ENCODE measurements at places on chromosomes 7 and 10.

GRCh38 chr10:1657479-1657878 lies 79.8 kb downstream of the ADARB2 start:
- no peak for DNase-seq

DNA sequence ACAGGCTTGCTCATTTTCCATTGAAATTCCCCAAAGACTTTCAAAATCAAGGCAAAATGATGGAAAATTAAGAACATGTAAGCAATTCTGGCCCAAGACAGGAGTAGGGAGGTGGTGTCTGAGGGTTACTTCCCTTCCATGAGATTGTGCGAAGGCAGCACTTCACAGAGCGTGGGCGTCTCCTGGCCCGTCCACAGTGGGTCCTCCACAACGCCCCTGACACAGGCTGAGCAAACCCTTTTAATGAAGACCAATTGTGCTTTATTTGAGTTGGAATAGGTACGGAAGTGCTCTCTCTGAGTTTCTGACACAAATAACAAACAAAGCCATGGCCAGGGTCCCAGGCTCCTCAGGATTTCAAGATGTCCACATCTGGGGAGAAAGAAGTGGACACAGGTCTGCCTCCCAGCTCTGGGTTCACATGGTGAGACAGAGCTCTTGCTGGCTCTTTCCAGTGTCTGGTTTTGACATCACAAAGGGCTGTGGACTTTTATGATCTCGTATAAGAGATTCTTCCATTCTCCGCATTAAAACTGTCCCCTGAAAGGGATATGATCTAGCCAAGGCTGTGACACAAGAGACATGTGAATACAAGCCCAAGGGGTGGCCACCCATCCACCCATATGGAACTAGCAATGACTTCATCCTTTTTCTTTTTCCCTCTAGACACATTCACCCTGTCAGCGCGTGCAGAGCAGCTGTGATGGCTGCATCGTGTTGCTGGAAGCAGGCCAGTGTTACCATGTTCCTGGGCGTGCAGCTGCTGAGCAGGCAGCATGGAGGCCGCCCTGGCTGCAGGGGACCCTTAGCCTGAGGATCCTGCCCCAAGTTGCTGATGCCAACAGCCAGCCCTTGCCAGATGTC lies 145.6 kb downstream of the ADAM12 start:
- DNase-seq = peak; percentile 48

- no peak for DNase-seq
Observed at GRCh38 chr7:116328161-116328560, 117.8 kb downstream of the TES start.

- DNase-seq = no peak
Observed at GRCh38 chr7:20275637-20276036, 55.1 kb upstream of the ITGB8 start.

DNA sequence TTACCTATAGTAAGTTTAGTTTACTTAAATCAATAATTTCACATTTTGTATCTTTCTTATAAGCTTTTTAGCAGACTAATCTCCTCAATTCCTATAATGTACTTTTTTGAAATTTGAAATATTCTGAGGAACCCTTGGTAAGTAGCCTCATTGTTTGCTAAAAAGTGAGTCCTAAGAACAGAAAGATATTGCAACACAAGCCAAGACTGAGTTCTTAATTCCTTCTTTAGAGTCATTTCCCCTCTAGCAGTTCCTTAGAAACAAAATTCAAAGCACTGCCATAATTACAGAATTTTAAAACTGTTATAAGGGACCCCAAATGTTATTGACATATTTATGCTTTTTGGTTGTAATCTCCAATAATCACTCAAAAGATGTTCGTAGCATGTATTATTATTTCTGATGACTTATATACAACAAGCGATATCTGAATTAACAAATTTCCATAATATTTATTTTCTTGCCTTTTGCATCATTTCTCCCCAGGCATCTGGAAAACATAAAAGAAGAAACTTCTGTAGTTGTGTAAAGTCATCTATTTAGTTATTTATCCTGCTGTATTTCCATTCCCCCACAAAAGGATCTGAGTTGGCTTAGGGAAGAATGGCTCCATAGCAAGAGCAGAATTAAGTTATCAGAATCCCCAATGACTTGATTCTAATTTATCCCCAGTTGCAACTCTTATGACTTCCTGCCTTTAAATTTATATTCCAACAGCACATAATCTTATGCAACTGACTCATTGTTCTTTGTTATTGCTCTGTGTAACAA lies 67.8 kb downstream of the TMEM26 start:
- no peak for DNase-seq

GRCh38 chr7:7577888-7578287 lies 11.2 kb downstream of the MIOS start:
- no peak for DNase-seq

DNA sequence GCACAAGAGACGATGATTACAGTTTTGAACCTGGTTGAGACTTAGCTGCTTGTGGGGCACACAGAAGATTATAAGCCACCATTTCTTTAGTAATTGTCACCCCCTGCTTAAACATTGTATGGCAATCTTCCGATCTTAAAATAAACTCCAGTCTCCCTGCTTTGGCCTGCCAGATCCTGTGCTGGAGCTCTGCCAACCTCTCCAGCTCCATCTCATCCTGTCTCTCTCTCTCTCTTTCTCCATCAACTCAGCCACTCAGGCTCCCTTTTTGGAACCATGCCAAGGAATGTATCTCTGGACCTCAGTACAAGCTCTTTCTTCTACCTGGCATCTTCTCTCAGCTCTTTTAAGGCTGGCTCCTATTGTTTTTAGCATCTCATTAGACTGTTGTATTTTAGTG lies 1053.2 kb downstream of the REEP3 start:
- DNase-seq = no peak

DNA sequence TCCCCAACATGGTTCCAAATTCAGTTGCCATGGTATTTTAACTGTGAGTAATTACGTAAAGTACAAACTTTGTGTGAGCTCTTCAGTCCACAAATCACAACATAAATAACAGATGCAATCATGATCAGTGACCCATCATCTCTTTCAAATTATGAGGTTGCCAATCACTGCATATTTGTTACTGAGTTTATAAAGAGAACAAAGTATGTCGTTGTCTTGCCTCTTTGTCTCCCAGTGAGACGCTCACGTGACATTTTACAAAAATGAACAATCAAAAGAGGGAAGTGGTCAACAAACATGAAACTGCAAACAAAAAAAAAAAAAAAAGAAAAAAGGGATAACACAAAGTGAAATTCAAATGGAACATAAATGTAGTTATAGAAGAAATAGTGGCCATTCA lies 122.7 kb upstream of the PDSS1 start:
- DNase-seq = no peak

DNA sequence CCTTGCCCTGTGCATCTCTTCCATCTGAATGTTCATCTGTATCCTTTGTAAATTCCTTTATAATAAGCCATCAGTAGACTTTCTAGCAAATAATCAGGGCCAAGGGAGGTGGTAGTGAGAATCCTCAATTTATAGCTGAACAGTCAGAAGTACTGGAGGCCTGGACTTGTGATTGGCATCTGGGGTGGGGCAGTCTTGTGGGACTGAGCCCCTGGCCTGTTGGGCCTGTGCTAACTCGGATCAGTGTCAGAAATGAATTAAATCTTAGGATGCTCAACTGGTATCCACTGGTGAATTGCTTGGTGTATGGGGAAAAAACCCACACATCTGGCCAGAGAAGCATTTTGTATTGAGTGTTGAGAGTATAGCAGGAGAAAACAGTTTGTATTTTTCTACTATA lies 481.8 kb downstream of the GLRX3 start:
- DNase-seq = no peak

DNA sequence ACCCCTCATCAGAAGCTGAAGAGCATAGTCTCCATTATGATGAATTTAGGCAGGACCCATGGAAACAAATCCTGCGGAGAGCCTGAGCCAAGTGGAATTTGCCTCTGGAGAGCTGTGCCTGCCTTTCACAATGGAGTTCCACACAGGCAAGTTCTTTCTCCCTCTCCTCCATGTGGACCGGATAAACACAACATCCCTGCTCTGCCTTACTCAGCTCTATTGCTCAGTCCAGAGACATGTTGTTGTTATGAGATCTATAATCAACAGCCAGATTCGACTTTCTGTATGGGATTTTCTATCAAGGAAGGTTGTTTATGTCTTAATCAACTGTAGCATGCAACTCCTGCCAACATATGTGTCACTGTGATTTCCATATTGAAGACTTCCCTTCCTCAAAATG lies 59.5 kb upstream of the ELMO1 start:
- no peak for DNase-seq

DNA sequence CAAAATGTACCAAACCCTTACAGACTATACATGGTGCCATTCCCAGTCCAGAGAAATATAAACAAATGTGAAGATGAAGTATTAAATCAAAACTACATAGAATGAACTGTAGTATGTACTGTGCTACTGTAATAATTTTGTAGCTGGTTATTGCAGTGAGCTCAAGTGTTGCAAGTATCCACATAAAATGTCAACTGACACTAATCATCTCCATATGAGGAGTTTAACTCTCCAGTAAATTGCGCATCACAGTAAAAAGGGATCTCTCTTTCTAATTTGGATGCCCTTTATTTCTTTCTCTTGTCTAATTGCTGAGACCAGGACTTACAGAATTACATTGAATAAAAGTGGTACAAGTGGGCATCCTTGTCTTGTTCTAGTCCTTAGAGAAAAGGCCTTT lies 165.5 kb downstream of the CPED1 start:
- DNase-seq = no peak

DNA sequence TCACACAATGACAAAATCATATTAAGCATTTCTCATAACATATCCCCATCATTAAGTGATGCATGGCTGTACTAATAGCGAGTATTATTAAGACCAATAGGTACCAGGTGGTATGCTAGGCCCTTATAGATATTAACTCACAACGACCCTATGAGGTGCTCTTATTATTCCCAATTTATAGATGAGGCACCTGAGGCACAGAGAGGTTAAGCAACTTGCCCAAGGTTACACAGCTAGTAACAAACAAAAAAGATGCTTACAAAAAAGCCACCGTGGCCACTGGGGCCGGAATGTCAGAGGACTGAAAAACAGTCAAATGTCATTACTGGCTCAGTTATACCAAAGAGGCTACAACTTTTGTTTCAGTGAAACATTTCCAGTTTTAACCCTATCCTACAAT lies 96.0 kb downstream of the OR13A1 start:
- no peak for DNase-seq

GRCh38 chr7:353746-354325 lies 63.9 kb downstream of the FOXL3 start:
- no peak for DNase-seq

- DNase-seq = no peak
Observed at GRCh38 chr7:84302949-84303348, 108.4 kb upstream of the SEMA3A start.

DNA sequence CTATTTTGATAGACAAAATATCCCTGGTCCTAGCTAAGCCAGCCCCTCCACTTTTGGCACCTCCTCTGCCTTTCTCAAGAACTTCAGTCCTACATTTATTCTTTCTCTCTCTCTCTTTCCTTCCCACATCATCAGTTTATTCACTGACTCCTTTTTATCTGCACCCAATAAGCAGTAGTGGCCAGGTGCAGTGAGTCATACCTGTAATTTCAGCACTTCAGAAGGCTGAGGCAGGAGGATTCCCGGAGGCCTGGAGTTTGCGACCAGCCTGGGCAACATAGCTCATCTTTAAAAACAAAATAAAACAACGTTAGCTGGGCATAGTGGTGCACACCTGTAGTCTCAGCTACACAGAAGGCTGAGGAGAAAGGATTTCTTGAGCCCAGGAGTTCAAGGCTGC lies 19.4 kb upstream of the NRP1 start:
- no peak for DNase-seq

DNA sequence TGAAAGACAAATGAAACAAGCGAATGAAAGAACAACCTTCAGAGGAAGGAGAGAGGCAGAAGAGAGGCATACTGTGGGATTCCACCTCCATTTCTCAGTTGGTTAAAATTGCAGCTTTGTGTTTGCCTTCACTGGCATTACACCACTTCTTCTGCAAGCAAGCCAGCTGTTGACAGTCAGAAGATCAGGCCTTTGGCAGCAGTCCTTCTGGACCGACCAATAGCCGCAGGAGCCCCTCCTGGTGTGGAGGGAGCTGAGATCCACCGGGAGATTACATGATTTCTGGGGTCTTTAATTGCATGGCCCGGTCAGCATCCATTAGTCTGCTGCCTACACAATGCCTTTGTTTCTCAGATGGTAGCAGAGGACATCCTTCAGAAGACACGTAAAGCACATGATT lies 206.7 kb downstream of the ADAM12 start:
- no peak for DNase-seq

DNA sequence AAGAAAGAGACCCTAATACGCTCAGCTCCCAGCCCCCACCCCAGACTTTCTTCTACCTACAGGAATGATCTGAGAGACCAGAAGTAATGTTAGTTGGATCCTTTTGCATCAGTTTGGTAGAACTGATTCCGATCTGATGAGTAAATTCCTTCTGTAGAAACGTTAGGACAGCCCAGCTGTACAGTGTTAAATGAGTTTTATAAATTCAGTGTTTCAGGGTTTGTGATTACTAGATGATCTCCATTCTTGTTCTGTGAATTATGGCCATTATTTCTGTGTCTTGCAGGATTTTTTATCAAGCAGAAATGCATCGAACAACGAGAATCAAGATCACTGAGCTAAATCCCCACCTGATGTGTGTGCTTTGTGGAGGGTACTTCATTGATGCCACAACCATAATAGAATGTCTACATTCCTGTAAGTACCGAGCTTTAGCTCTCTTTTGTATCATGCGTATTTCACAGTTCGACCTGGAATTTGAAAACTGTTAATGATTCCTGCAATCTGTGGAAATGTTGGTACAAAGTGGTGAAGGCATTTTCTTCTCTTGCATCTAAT lies 5.3 kb downstream of the BMI1 start:
- DNase-seq = no peak

DNA sequence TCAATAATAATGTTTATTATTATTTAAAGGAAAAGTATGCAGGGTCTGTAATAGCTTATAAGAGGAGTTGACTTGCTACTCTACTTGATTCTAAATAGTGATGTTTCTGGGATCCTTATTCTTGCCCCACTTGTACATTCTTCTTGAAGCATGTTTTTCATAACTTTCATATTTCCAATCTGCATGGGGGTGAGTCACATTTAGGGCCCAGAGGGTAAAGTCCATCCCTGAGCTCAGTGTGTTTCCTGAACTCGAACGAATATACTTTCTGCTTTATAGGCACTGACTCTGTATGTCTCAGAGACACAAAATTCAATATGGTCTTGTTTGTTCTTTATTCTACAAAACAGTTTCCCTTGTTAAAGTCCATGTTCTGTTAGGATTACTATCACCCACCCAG lies 61.0 kb upstream of the SMIM30 start:
- no peak for DNase-seq

DNA sequence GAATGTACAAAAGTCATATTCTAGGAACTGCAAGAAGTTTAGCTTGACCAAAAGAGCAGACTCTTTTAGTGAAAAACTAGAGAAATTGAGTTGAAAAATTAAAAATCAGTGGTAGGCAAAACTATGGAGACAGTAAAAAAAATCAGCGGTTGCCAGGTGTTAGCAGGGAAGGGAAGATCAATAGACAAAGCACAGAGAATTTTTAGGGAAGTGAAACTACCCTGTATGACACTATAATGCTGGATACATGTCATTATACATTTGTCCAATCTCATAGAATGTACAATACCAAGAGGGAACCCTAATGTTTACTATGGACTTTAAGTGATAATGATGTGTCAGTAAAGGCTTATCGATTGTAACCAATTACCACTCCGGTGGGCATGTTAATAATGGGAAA lies 761.9 kb downstream of the MAGI2 start:
- no peak for DNase-seq

Measured in retina (tissue), 1 donor.